A673 (cell line): ENCODE measurements at places on chromosomes 7 and 10. TPM values are rescaled to one million over a fixed set of nuclear protein-coding genes. Genes with fewer than 3 reads are reported as not detected.

Gene HABP2
- total RNA-seq = not detected in 2 replicates

GRCh38 chr7:142847353-142847752 is 7.5 kb upstream of the EPHB6 start:
- no peak for DNase-seq

GRCh38 chr7:157013101-157013500 is 2.6 kb upstream of the MNX1 start:
- DNase-seq = no peak

GRCh38 chr7:104548861-104549260 is 220.5 kb downstream of the LHFPL3 start:
- DNase-seq = peak; percentile 24

DNA sequence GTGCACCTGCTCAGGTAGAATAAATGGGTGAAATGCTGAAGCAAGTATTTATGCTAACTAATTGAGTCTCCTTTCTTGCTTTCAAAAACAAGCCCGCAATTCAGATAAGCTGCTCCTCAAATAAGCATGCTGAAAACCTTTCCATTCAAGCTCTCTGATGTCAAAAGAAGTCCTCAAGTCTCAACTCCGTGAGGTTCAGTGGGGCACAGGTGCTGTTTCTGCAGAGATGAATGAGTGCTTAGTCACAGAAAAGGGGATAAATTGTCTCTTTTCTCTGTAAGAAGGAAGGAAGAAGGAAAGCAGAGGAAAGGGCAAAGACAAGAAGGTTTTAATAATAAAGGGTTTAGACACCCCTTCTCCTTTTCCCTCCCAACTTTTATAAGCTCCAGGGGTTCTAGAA is 229.8 kb upstream of the NPY start:
- no peak for DNase-seq

DNA sequence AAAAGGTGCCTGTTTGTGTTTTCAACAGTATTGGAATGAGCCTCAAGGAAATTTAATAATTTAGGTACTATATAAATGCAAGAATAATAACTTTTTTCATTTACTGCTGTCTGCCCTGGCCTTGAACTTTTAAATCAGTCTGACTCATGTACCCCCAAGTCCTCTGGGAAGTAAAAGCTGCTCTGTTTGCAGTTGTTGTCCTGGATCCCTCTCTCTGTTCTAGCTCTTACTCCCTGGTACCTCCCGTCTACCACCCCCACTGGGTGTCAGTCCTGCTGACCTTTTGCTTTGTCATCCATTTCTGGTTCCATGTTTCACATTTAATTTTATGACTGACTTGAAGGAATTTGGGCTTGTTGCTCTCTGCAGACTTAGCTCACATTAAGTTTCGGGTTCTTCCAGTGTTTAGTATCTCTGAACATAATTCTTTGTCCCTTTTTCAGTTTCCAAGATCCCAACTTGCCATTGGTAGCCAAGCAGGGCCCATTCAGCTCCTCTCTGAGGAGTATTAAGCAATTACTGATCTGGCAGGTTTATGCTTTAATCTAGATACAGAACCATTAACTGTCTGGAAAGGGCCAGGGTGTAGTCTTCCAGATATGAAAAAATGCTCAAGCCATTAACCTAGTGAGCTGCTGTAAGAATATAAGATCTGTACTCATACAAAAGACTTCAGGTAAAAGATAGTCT is 208.7 kb upstream of the FAM3C start:
- peak; percentile 32 for DNase-seq

DNA sequence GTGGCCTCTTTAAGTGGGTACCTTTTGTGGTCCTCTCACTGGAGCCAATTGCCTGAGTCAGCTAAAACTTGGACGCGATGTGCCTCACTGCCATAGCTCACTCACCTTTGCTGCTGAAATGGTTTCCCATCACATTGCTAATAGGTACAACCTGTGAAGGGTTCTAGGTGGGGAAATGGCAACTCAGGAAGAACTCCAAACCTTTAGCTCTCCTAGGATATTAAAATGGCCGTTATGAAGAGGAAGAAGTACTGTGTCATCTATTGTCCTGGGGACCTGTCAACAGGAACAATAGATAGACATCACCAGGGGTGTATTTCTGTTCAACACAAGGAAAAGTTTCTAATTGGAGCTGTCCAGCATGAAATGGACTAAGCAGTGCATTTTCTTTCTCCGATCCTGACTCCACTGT is 1.2 kb upstream of the ZNF655 start:
- no peak for DNase-seq

GRCh38 chr10:101575091-101575490 is 13.0 kb downstream of the POLL start:
- DNase-seq = no peak
